MCF 10A (cell line): ENCODE measurements at places on chromosomes 7 and 10. TPM values are rescaled to one million over a fixed set of nuclear protein-coding genes. Genes with fewer than 3 reads are reported as not detected.

DNA sequence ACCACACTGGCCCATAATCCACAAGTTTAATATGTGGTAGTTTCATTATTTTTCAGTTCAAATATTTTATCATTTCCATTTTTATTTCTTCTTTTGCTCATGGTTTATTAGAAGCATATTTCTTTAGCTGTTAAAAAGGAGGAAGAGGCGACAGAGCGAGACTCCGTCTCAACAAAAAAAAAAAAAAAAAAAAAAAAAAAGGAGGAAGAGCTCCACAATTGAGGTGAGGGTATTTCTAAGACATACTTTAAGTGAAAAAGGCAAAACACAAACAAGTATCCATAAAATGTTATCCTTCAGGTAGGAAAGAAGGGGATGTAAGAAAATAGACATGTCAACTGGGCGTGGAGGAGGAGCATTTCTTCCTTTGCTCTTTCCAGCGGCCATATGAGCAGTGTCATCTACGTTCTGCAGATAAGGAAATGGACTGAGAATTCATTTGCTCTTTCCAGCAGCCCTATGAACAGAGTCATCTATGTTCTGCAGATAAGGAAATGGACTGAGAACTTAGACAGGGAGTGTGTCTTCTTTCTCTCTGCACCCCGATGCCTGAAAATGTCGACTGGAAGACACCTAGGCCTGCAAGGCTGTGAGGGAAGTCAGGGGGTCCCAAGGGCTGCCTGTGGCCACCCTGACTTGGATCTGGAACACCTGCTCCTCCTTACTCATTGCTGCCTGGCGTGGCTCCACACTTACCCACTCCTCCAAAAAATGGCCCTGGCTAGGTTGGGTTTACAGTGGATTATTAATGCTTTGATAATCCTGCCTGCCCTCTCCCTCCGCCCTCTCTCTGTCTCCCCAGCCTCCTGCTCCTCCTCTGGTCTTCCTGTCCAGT is 18.9 kb upstream of the RAMP3 start:
- H3K4me1 ChIP-seq: peaks cover 10% of the 10 kb centered on the region
- peaks cover 29% of the 10 kb centered on the region for H3K27me3 ChIP-seq
- no peak overlapping the region for H3K27ac ChIP-seq
- peaks cover 6% of the 10 kb centered on the region for H3K36me3 ChIP-seq

DNA sequence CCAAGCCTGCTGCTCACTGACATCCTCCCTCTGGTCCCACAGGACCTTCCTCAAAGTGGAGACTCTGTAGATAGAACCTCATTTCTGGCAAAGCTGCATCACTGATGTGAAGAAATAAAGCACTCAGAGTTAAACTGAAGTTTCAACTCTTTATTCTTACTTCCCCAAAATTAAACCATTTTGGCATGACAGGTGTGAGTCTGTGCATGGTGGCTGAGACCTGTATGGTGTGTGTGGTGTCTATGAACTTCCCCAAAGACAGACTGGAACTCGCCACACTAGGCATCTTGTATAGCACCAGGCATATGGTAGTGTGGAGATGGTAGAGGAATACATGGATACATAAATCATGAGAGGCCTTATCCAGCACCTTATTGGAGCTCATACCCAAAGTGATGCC is 6.6 kb upstream of the WDFY4 start:
- DNase-seq: no peak
- no peak overlapping the region for H3K4me3 ChIP-seq
- peaks cover 19% of the 10 kb centered on the region for H3K27me3 ChIP-seq
- H3K4me1 ChIP-seq: no peaks in the 10 kb centered on the region
- no peak overlapping the region for H3K27ac ChIP-seq
- H3K36me3 ChIP-seq: peaks cover 1% of the 10 kb centered on the region

- H3K4me3 ChIP-seq: no peak overlapping the region
- no peaks in the 10 kb centered on the region for H3K4me1 ChIP-seq
- DNase-seq: no peak
These were observed 606.8 kb downstream of the PTPRN2 start for GRCh38 chr7:157980774-157981173.

DNA sequence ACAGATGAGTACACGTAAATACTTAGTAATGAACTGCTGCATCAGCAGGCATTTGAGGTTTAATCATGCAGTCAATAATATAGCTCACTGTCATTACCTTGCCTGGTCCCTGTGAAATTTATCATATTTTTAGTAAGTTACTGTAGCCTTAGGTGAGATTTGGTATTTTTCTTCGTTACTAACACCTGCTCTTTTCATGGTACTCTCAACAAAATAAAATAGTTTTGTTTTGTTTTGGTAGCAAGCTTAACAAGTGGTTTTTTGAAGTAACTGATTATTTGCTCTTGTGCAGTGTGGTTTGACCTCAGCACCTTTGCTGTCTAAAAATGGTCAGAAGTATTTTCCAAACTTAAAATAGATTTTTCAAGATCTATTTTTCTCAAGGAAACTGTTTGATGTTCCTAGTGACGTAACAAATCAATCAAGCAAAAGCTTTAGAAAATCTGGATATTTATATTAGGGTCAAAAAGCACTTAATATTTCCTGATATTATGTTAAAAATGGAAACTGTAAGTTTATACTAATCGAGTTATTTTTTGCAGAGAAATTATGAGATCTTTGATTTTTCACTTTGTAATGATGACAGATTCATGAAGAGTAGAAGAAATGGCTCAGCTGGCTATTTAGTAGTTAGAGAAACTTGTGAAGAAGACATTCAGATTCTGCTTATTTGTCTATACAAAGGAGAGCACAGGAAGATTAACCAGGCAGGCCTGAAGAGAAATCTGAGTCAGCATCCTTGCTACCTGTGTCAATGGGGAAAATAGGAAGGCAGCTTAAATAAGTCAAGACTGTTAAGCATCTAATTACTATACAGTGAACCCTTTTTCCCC is 21.0 kb upstream of the RPA3 start:
- no peaks in the 10 kb centered on the region for H3K36me3 ChIP-seq
- no peak overlapping the region for H3K4me3 ChIP-seq
- H3K4me1 ChIP-seq: no peaks in the 10 kb centered on the region
- H3K27ac ChIP-seq: no peak overlapping the region
- no peaks in the 10 kb centered on the region for H3K27me3 ChIP-seq

Gene GNAT3
- not detected in 2 replicates for total RNA-seq

Gene SPDYE2B
- total RNA-seq: not detected in 2 replicates

Gene KIF20B
- total RNA-seq: 30.3 and 33.7 TPM in 2 replicates
